Uterus (tissue), 4 donors: ENCODE measurements at places on chromosomes 3 and 15.

DNA sequence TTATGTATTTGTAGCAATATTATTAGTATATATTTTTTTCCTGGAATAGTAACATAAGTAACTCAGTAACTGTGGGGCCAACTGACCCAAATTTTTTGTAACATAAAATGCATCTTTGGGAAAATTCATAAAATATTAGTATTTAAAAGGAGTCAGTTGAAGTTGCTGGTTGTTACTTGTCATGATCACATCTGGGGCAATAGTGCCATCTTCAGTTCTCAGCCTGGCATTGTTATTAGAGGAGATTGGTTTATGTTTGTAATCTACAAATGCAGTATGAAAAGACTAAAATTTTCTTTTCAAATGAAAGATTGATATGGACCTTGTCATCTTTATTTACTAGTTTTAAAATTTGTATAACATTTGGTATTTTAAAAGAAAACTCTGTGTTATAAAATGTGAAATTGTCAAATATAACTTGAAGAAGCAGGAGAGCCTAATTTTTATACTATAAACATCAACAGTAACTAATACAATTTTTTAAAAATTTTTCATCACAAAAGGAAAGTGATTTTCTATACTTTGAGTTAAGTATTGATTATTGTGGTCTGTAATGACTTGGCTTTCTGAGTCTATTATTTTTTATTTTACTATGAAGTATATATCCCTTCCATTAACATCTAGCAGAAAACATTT, 38.8 kb upstream of the MLF1 start:
- DNase-seq: no peak

- DNase-seq: no peak
Observed at GRCh38 chr3:16849795-16850194, 35.0 kb upstream of the PLCL2 start.

GRCh38 chr3:45776611-45777010, 19.7 kb downstream of the SLC6A20 start:
- DNase-seq: no peak

DNA sequence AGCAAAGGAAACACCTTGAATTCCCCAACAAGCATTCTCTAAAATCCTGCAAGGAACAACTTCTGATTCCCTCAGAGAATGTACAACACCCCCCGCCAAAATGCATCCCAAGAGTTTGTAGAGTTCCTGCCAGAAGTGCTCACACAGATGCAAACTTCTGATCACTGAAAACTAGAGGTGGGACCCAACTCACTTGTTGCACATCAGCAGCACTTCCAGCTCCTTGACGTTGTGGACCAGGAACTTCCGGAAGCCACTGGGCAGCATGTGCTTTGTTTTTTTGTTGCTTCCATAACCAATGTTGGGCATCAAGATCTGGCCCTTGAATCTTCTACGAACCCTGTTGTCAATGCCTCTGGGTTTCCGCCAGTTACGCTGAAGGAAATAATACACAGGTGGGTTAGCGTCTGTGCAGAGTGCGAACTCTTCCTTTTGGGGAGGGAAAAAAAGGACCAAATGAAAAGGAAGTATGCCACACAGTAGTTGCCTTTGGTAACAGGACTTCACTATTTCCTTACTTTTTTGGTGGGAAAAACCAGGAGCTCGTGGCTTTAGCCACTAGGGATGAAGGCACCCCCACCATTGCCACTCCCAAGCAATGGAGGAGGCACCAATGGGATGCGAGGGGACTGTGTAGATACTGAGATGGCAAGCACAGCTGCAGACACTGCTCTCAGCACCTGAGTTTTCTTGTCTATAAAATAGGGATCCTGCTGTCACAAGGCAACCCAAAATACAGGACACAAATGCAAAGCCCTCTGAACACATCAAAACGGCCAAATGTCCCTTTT, 2.0 kb downstream of the RPL32 start:
- DNase-seq: no peak

DNA sequence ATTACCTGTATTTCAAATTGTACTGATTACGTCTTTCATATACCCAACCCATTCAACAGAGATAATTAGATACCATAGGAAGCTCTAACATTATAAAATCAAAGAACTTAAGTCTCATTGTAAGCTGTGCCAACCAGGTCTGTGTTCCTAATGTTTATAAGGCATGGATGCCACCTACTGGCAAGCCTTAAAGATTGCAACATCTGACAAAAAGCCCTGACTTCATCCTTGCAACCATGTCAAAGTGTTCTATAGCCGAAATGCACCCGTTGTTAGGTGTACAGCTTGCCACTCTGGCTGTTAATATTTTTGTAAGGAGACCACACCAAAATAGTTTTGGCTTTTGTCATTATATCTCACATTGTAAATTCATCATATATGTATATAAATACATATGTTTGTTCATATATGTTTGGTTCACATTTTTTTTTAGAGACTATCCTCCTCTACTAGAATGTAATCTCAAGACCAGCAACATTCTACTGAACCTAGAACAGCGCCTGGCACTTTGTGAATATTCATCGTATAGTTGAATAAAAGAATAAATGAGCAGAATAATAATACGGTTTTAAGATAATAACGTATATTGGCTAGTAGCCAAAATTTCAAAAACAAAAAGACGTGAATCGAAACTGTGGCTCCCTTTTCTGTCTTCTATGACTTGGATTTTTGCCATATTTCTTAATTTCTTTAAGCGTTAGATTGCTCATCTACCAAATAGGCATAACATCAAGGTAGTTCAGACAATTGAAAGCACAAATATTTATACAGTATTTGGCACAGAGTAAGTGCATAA, 258.1 kb downstream of the TBL1XR1 start:
- no peak for DNase-seq

GRCh38 chr3:126104028-126104635, 20.2 kb upstream of the SLC41A3 start:
- no peak for DNase-seq

- no peak for DNase-seq
Observed at GRCh38 chr3:29972320-29972993, 633.9 kb upstream of the TGFBR2 start.

- DNase-seq: no peak
Observed at GRCh38 chr15:48955967-48956366, 7.8 kb downstream of the SHC4 start.

DNA sequence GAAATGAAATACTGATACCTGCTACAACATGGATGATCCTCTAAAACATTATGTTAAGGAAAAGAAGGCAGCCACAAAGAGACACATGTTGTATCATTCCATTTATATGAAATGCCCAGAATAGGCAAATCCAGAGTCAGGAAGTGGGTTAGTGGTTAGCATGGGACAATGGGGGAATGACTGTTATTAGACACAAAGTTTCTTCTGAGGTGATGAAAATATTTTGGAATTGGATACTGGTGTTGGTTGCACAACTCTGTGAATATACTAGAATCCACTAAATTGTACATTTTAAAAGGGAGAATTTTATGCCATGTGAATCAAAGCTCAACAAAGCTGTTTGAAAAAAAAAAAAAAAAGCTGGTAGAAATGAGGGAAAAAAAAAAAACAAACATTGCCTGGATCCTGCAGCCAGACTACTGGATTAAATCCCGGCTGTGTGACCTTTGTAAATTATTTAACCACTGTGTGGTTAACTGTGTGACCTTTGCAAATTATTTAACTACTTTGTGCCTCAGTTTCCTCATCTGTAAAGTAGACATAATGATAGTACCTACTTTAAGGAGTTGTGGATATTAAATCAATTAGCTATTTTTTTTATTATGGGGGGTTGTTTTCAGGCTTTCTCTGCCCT, 75.6 kb upstream of the PRICKLE2 start:
- no peak for DNase-seq

GRCh38 chr3:80994767-80995166, 766.7 kb downstream of the GBE1 start:
- no peak for DNase-seq

GRCh38 chr15:44654858-44655257, 8.6 kb downstream of the SPG11 start:
- DNase-seq: no peak

DNA sequence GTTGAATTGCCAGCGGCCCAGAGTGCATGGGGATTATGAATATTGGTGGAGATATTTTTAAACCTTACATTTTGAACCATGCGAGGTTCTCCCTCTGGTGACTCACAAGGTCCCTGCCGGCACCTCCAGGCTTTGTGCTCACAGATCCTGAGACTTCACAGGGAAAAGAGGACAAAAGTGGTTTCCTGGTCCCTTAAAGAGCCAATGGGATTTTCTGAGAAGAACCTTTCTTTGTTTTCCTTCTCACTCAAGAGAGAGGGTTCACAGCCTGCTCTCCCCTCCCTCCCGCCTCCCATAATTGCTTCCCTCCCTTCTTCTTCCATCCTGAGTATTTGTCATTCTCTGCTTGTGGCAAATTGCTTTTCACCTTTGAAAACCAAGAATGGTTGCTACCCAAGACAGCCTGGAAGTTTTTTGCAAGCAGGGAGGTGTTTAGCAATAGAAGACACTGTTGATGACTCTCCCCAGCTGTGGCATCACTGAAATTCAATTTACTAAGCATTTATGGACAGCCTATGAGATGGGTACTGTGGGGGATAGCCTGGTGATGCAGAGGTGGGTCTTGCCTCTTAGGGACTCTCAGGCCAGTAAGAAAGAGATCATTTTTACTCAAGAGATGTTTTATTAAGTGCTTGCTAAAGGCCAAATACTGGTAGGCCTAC, 76.6 kb downstream of the CPN2 start:
- DNase-seq: peak; percentile 9
